ENCODE measurements at places on chromosomes 7 and 10.

DNA sequence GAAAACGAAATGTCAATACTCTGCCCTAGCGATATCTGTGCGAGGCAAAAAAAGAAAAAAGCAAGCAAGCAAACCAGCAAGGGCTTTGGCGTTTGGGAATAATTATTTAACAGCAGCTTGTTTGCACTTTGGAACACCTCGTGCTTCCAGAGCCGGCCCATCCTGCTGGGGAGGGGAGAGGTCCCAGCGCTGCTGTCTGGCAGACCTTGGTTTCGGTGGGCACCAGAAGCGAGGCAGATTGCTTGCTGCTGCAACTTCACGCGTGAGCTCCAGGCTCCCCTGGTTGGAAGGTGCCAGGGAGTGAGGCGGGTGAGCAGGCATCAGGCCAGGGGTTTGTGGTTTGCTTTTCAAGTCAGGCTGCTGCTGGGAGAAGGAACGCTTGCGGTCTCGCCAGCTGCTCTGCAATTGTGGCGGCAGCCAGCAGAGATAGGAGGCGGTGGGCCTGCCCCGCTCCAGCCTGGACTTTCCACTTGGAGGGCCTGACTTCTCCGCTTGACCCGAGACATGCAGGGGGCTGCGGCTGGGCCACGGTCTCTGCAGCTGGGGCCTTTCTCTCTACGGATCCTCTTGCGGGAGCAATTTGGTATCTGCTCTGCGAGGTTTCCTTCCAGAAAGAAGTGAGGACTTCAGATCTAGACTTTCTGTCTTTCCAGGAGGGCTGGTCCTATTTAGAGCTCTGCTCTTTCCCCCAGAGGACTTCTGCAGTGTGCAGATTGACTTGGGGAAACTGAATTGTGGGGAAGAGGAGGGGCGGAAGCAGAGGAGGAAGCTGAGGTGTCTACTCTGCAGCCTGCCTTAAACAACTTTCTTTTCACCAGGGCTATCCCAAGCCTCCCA is 131.4 kb downstream of the PRPF18 start:
- peak; percentile 55 for DNase-seq

DNA sequence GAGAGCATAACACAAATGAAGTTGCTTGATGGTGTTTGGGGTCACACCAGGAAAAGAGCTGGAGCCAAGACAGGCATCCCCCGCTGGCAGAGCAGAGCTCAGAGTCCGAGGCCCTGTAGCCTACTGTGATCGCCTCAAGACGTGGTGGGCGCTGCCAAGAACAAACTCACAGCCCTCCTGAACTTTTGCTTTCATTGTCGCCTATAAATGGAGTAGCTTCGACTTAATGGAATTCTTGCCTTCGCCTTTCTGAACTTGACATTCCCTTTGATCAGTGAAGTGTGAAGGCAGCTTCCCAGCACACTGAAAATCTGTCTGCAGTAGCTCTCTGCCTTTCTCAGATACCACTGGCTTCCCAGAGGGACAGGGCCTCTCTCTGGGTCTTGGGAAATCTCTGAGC is 21.3 kb downstream of the CPXM2 start:
- no peak for DNase-seq

DNA sequence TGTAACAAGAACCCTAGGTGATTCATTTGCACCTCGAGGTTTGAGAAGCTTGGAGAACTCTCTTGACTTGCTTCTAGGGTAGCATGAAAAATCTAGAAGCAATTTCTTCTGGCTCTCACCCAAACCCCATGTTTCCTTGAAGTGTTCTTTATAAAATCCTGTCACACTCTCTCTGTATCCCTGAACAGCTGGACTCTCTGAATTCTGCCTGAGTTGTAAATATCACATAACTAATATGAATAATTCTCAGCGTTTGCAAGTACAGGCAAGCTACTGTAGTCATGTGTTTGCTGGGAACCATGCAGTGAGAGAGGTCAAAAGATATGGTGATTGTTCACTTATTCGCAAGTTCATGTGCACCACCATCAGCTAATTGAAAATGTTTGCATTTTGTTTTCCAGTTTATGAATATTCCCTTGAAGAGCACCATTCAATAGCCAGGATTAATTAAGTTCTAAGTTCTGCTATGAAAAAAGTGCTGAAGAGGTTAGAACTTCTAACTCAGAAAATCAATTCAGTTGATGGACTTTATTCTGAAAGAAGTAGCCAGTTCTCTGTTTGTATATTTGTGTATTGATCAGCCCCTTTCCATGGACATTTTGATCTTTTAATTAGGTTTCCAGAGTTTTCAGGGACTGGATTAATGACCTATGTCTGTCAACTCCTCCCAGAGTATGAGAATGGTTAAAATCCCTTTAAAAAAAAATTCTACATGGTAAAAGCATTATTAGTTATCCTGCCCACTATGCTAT is 243.0 kb downstream of the PLXDC2 start:
- DNase-seq: no peak

GRCh38 chr7:10875080-10875479 is 98.6 kb upstream of the PHF14 start:
- no peak for DNase-seq

DNA sequence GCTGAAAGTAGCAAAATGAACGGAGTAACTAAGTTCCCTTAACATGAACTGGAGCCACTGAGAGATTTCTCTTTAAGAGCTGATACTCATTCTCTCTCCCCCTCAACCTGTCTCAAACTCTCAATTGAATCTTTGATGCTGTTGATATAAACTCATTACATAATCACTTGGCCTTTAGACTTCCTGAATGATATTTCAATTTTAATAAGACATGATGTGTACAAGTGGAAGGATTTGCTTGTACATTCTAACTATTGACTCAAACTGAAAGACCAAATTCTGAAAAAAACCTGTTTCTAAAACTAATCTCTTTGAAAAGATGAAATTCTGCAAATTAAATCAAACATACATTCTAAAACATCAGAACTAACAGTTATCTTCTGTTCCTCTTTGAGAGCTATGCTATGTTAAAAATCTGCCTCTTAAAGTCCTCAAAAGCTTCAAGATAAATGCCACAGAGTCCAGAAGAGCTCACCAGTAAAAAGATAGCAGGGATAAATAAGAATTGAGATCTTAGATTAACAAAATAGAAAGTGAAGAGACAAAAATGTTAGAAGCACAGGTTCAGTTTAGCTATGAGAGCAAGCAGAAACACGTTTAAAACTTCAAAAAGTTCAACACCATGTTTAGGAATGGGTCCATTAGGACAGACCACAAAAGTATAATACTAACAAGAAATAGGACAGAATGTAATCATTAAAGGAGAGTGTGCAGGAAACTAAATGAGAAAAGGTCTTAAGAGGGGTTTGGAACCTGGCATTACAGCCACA is 46.1 kb downstream of the TNPO3 start:
- DNase-seq: no peak

DNA sequence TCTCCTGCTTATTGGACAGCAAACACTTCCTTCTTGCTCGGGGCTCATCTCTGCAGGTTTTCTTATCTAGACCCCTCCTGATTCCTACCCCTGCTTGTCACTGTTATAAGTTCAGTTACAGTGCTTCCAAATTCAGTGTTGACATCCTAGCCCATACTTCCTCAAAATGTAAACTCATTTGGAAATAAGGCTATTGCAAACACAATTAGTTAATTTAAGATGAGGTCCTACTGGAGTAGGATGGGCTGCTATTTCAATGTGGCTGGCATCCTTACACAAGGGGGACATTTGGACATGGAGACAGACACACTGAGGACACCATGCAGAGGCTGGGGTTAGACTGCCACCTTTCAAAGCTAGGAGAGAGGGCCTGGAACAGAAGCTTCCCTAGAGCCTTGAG is 85.2 kb upstream of the NPVF start:
- DNase-seq: no peak

GRCh38 chr7:771234-772004 is 44.3 kb upstream of the PRKAR1B start:
- DNase-seq: no peak

DNA sequence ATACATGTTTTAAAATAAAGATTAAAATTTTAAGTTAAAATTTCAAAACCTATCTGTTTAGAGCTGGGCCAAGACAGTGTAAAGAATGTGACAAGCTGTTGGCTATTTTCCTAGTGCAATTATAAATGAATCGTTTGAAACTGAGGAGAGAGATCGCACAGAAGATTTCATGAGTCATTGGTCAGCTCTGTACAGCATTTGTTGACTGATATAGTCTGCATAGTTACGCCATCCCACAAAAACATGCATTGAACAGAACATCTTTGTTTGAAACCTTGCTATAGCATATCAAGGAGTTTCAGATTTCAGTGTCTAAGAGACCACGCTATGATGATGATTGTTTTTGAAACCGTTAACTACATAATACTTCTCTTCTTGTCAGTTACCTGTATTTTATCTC is 1.3 kb upstream of the C10orf67 start:
- DNase-seq: no peak

DNA sequence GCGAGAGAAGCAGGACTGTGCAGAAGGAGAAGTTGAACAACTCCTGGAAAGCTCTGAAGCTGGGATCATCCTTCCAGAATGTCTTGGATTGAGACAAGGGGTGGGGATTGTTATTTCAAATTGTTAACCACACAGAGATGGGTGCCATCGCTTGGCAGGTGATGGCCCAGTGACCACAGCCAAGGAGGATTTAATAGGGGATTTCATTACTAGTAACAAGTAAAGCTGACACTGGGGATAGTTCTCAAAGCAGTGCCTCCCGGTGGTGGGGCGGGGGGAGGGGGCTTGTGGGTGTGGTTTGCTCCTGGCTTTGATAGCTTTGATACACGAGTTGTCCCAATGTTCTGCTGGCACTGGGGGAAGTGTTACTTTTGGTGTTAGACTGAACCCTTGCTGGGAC is 59.2 kb downstream of the ZNF503 start:
- DNase-seq: no peak

DNA sequence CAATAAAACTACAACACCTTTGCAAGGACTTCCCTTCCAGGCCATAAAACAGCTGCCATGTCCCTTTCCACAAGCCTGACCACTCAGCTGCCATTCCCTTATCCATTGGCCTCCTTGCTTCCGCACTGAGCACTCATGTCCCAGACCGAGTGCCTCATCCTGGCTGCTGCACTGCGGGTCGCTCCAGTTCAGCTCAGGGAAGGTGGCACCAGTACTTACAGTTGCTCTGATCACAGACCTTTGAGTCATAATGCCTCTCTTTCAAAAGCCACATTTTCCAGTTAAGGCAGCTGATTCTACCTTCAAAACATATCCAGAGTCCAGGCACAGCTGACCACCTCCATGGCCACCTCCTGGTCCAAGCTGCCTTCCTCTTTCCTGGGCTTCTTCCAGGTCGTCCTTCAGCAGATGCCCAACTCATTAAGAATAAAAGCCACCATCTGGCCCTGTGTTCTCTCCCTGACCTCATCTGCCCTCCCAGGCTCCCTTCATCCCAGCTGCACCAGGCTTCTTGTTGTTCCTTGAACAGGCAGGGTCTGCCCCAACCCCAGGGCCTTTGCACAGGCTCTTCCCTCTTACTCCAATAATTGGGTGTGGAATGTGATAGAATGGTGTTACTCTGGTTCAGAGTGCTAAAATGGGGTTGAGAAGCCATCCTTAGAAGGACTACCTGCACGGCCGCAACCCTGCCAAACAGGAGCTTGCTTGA is 64.5 kb downstream of the RAMP3 start:
- no peak for DNase-seq

- no peak for DNase-seq
These were observed 12.7 kb downstream of the FBH1 start for GRCh38 chr10:5902511-5903274.

GRCh38 chr7:95001258-95001657 is 93.9 kb downstream of the PPP1R9A start:
- DNase-seq: no peak

GRCh38 chr7:157601530-157601929 is 264.7 kb downstream of the DNAJB6 start:
- DNase-seq: no peak

- DNase-seq: peak; percentile 19
These were observed 343.4 kb downstream of the PRPF18 start for GRCh38 chr10:13930120-13930519.

DNA sequence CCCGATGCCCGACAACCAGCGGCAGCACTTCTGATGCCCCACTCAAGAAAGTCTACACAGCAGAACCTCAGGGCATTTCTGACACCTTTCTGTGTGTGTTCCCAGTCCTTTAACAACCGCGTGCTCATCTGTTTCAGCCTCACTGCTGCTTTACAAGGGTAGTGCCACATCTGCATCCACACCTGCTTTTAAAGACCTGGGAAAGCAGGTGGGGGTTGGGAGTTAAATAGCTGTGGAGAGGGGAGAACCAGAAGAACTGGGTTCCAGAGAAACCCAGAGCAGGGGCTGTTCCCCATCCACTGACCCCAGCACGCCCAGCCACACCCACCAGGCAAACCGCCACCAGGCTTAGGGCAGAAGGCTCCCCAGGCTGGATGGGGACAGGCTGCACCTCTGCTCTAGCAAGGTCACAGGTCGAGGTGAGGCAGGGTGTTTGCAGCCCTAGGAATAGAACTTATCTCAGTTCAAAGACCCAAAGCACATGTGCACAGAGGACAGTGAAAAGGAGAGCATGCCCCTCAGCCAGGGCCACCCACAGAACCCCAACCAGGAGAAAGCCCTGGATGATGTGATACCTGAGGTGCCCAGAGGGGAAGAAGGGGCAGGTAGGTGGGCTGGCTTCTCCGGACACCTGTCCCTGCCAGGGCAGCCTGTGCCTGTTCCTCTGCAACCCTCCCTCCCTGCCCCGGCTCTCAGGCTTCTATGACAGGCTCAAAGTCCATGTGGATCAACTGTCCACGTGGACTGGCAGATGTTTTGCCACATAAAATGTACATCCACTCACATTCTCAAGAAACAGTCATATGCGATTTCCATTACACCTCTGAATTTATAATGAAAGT is 51.3 kb downstream of the COBL start:
- no peak for DNase-seq

GRCh38 chr7:80324032-80324431 is 187.8 kb downstream of the GNAT3 start:
- DNase-seq: no peak

- no peak for DNase-seq
These were observed 35.5 kb downstream of the RBM20 start for GRCh38 chr10:110679486-110680272.

GRCh38 chr10:36017137-36017536 is 375.0 kb upstream of the FZD8 start:
- no peak for DNase-seq

DNA sequence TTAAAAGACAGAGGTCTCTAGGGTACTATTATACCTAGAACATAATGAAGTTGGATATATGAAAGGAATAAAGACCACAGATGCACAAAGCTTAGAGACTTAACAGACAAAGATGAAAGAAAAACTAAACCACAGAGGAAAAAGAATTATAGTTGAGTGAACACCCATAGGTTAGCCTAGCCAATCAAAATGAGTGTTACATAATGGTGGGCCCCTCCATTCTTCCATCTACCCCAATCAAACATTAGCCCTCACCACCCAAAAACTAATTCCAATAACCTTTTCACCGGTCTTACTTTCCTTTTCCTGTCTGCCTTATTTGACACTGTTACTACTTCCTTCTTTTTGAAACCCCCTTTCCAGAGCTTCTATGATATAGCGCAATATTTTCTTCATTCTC is 130.1 kb downstream of the ELMO1 start:
- no peak for DNase-seq

GRCh38 chr10:4688601-4689000 is 137.4 kb upstream of the AKR1E2 start:
- no peak for DNase-seq
